Regular cardiac myocyte (primary cell): ENCODE measurements at places on chromosomes 11 and 22. TPM values are rescaled to one million over a fixed set of nuclear protein-coding genes. Genes with fewer than 3 reads are reported as not detected.

The CATSPER1 gene
- total RNA-seq = under 0.01 and 0.19 TPM in 2 replicates

The CCDC116 gene
- total RNA-seq = 0.19 and 0.28 TPM in 2 replicates

The TMPRSS13 gene
- not detected in 2 replicates for total RNA-seq

The OR52E4 gene
- not detected in 2 replicates for total RNA-seq

The PRG3 gene
- total RNA-seq = not detected in 2 replicates

The OR56A1 gene
- not detected in 2 replicates for total RNA-seq

The TUBA8 gene
- total RNA-seq = 0.56 and 0.58 TPM in 2 replicates

The KCNK4 gene
- not detected in 2 replicates for total RNA-seq

The CCDC73 gene
- total RNA-seq = not detected in 2 replicates

The FIBIN gene
- 2.3 and 7.0 TPM in 2 replicates for total RNA-seq

The KCNQ1OT1 gene
- 1.5 and 2.5 TPM in 2 replicates for total RNA-seq

The WBP2NL gene
- total RNA-seq = 0.19 and 0.56 TPM in 2 replicates

The APOBEC3B gene
- 0.56 and 13.0 TPM in 2 replicates for total RNA-seq

The CCDC157 gene
- total RNA-seq = 1.1 and 1.7 TPM in 2 replicates

The NCAM1 gene
- total RNA-seq = 0.58 and 0.85 TPM in 2 replicates

The NXF1 gene
- 21.1 and 21.5 TPM in 2 replicates for total RNA-seq

The KIF18A gene
- total RNA-seq = 6.5 and 29.1 TPM in 2 replicates

The CASP5 gene
- total RNA-seq = not detected in 2 replicates

The SYT9 gene
- total RNA-seq = under 0.01 TPM in 1 of 2 replicates, not detected in the other

The SLC17A6 gene
- under 0.01 TPM in 1 of 2 replicates, not detected in the other for total RNA-seq

The SCN4B gene
- 0.28 TPM in 1 of 2 replicates, not detected in the other for total RNA-seq

The SLC25A18 gene
- under 0.01 TPM in 1 of 2 replicates, not detected in the other for total RNA-seq

The RHOD gene
- total RNA-seq = 6.2 and 6.5 TPM in 2 replicates

The PRDX5 gene
- 261 and 263 TPM in 2 replicates for total RNA-seq

The OR8D4 gene
- total RNA-seq = not detected in 2 replicates

The OR52J3 gene
- total RNA-seq = not detected in 2 replicates

The TLCD5 gene
- total RNA-seq = 7.5 and 11.6 TPM in 2 replicates

The TRIM64 gene
- not detected in 2 replicates for total RNA-seq

The DLG2 gene
- total RNA-seq = 0.58 and 1.4 TPM in 2 replicates

The RAB3IL1 gene
- 1.9 and 6.5 TPM in 2 replicates for total RNA-seq

The CASP1 gene
- 7.1 and 14.7 TPM in 2 replicates for total RNA-seq
